Bronchus fibroblast of lung (primary cell): ENCODE measurements at places on chromosomes 1 and 21. TPM values are rescaled to one million over a fixed set of nuclear protein-coding genes. Genes with fewer than 3 reads are reported as not detected.

Gene NEK7
- 32.4 and 44.9 TPM in 2 replicates for total RNA-seq

Gene OR2L3
- total RNA-seq: not detected in 2 replicates

Gene PRAMEF11
- total RNA-seq: not detected in 2 replicates

Gene OR6N1
- not detected in 2 replicates for total RNA-seq

Gene SDE2
- 8.3 and 11.6 TPM in 2 replicates for total RNA-seq
